Pancreas (tissue), 10 donors: ENCODE measurements at places on chromosomes 7 and 10.

GRCh38 chr10:27783660-27784059, 38.0 kb upstream of the MKX start:
- peak; percentile 17 for DNase-seq

GRCh38 chr7:84069999-84070500, 124.5 kb downstream of the SEMA3A start:
- DNase-seq: no peak

DNA sequence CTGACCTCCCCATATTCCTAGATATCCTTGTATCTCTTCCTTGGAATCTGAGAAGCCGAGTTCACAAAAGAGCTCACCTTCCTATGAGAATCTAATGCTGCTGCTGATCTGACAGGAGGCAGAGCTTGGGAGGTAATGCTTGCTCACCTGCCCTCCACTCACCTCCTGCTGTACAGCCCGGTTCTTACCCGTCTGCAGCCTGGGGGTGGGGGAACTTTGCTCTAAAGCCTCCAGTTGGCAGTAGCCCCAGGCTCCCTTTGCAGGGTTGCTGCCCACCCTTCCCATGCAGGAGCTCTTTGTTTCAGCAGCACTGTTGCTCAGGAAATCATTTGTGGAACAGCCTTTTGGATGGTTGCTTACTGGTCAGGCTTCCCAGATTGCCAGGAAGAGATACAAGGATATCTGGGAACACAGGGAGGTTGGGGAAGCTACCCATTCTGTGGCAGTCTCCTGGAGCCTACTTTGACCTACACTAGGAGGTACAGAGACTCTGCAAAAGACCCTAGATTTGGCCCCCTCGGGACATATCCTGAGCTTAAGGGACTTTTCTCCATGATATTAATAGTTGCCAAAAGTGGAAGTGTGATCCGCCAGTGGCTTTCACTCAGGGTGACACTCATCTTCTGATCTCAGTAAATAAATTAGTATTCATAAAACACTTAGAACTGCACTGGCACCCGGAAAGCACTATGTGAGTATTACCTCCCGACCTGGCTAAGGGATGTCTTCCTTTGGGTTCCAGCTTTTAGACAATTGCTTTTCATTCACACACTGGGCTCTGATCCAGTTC, 363.7 kb upstream of the PODXL start:
- no peak for DNase-seq

GRCh38 chr7:674454-675410, 51.8 kb upstream of the DNAAF5 start:
- DNase-seq: no peak

DNA sequence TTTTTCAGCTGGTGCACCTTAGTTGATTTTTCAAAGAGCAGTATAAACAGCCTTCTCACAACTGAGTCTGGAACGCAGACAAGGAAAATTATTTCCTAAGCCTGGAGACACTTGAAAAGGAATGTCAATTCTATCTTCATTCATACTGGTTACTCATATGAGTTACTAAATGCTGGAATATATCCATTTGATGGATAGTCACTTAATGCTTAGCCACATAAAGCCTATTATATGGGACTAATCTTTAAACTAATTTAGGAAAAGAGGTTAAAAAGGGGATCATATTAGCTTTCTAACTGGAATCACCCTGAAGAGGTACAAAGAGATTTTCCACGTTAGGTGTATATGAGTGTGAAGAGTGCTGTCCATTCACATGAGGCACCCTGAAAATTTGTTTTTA, 1.7 kb upstream of the HOXA4 start:
- DNase-seq: no peak

DNA sequence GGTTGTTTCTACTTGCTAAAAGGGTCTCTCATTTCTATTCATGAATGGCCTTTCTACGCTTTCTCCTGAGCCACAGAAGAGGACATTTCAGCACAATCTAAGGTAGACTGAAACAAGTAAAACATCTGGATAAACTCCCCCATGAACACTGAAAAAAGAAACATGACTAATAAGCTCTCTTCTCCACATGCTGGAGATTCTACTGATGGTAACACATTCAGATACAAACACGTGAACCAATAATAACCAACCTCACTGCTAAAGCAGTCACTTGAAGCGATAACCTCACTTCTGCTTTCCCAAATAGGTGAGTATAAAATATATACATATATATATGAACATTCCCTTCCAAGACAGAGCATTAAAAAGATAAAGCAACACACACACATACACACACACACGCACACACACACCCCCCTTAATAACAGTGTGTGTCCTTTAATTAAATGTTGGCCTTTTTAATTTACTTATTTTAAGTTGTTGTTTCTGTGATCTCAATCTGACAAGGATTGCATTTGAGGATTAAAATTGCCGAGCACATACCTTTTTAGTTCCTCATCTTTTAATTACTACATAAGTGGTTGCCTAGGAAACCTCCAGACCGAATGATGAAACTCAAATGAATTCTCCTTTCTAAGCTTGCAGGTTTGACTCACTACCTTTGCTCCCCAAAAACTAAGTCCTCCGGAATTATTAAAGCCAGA, 292.4 kb upstream of the KLF14 start:
- DNase-seq: no peak

GRCh38 chr7:22776964-22777363, 45.7 kb downstream of the TOMM7 start:
- DNase-seq: no peak

DNA sequence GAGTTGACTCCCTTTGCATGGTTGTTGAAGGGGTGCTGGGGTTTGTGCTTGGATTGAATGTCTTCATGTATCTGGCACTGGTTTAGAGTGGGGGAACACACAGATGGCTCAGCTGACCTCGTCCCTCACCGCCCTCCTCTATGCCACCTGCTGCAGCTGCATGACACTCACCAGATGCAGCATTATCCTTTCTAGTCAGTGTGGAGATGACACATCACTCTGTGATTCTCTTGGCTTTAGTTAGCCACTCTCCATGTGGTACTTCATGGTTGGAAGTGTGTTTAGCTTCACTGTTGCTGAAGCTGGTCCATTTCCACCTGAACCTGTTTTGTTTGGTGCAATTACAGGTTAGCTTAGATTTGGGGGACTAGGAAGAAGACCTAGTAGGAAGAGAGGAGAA, 56.3 kb upstream of the BMPER start:
- no peak for DNase-seq

DNA sequence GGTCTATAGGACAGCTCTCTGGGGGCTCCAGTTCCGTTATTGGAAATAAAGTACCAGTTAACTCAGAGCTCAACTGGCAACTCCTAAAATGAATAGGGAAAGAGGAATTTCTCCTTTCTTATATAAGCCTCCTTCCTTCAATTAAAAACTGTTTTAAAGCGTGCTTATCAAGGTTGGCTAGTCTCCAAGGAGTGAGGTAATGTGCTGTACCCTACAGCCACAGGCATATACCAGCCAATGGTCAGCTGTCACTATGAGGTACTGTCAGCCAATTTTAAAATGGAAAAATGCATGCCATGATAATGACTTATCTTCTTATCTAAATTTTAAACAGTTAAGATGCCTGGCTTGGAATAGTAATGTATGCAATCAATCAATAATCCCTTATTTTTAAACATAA, 76.2 kb downstream of the PLCE1 start:
- DNase-seq: peak; percentile 5

DNA sequence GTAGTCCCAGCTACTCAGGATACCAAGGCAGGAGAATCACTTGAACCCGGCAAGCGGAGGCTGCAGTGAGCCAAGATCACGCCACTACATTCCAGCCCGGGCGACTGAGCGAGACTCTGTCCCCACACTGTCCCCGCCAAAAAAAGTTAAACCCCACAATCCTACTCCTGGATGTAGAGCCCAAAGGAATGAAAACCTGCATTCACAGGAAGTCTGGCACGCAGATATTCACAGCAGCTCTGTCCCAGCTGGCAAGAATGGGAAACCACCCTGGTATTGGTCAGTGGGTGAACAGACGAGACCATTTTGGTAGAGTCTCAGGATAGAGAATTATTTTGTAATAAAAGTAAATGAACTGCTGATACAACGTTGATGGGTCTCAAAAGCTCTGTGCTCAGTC, 225.2 kb downstream of the MAD1L1 start:
- no peak for DNase-seq

- DNase-seq: no peak
Observed at GRCh38 chr7:107971100-107971499, 31.9 kb downstream of the LAMB1 start.
